ENCODE measurements at places on chromosomes 6 and 20.

GRCh38 chr6:145749632-145750031 lies 14.3 kb upstream of the EPM2A start:
- DNase-seq: peak; percentile 94

DNA sequence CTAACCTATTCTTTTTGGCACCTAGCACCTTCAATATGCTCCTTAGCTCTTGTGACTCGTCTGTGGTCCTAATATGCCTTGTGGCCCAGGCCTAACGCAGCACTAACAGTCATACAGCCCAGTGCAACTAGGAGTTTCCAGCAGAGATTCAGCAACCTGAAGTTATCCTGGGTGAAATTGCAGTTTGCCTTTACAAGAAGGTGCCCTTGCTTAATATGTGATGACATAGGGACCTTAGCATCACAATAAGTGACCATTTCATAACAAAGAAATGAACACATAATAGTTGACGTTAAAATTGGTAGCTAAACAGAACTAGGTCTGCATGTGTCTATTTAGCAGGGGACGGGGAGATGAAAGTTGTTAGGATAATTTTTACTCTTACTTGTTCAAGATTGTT lies 10.1 kb downstream of the FIG4 start:
- no peak for DNase-seq

DNA sequence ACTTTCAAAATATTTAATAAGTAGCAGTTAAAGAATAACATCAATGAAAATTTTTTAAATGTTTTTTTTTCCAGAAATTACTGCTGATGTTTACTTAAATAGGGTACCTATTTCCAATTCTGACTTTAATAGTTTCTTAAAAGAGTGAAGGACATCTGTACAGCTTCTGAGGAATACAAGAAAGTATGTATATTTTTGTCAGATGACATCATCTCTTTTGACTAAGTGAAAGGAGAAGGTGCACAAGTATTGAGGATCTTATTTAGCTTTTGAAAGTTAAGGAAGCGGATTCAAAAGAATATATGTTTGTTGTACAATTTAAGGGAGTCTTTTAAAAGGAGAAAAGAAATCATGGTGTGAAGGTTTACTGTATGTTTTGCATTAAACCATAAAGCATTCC lies 90.0 kb upstream of the SLC35B3 start:
- DNase-seq: no peak

GRCh38 chr20:58839474-58839874 lies 11.2 kb downstream of the GNAS-AS1 start:
- peak; percentile 36 for DNase-seq

GRCh38 chr6:107495971-107496370 lies 6.1 kb downstream of the SOBP start:
- no peak for DNase-seq

DNA sequence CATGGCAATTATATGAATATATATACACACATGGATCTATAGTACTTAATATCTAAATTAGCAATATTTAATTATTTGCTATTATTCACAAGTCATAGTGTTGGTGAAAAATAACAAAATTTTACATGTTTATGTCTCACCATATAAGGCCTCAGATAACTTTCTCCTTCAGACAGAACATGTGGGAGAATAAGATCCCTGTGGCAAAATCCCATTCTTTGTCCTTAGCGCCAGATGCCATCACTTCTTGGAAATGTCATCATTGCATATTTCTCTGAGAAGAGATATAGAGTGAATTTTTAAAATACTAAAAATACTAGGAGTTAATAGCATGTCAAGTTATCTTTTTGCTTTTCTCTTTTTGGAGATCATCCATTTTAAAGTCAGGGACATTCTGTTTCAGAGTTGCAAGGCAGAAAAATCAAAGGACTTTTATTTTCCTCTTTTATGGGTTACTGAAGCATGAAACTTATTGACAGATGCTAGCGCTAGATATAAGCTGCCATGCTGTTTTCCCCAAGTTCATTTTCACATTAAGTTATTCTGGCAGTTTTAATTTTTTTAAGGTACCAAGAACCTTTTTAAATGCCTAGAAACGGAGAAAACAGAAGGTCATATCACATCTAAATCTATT lies 30.4 kb upstream of the STXBP5 start:
- no peak for DNase-seq

GRCh38 chr6:31495580-31495979 lies 2.4 kb upstream of the MICB start:
- peak; percentile 64 for DNase-seq

DNA sequence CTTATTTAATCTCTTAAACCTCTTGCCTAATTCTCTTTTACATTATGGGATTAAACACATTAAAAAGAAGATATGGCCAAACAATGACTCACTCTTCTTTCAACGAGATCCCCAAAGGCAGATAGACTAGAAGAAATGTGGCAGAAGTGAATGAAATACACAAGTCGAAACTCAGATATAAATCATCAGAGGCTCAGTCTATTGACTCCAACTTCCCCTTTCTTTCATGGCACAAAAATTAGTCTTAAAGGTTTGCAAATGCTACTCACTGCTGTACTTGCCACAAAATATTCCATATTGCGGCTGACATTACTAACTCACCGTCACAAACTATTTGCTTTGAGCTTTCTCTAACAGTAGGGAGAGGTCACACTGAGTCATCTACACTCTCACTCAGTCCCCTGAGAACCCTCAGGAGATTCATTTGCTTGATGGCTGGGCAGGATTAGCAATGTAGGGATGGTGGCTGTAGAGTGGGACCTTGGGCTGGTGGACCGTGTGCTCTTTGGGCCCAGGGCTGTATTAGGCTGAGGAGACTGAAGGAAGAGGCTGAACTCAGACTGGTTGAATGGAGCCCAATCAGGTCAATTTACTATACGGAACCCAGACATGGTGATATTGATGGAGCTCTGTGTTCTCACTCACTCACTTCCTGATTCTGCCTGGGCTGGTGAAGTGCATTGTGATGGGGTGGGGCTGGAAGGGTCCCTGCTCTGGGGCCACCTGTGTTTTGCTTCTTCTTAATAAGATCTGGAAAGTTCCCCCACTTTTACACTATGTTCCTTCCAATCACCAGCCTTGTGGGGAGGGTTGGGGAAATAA lies 42.8 kb upstream of the UBR2 start:
- peak; percentile 38 for DNase-seq

DNA sequence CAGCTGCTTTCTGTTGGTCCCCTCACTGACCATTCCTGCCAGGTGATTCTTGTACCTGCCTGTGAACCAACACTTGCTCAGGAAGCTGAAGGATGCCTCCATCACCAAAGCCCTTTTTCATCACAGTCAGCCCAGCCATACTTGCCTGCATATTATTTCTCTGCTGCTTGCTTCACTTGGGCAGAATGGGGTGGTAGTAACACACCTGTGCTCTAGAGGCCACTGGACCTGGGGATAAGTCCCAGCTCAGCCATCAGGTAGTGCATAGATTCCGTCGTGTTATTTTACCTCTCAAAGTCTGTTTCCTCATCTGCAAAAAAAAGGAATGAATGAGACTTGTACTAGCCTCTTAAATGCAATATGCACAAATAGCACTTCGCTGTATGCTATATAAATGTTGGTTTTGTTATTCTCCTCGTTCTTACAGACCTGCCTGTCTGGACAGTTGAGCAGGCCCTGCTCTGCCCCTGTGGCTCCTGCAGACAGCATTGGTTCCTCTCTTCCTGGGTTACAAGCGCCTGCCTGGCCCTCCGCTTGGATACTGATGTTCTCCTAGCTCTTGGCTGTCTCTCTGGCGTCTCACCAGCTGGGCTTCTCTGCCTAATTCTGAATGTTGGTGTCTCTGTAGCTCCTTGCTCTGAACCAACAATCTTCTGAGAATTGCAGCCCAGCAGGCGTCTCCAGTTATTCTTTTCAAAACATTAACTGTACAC lies 151.8 kb downstream of the UNC5CL start:
- DNase-seq: no peak

DNA sequence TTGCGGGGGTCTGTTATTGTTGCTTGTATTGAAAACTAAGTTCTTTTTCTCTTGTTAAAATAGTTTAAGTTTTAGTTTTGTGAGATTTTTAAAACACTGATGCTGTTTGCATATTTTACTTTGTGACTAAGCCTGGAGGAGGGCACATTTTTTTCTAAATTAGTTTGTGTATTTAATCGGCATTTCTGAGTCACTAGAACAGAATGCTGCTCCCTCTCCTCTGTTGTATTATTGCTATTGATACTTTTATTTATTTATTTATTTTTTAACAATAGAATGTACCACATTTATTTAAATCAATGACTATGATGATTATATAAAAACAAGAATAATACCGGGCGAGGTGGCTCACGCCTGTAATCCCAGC lies 5.1 kb upstream of the FAM50B start:
- DNase-seq: peak; percentile 69

DNA sequence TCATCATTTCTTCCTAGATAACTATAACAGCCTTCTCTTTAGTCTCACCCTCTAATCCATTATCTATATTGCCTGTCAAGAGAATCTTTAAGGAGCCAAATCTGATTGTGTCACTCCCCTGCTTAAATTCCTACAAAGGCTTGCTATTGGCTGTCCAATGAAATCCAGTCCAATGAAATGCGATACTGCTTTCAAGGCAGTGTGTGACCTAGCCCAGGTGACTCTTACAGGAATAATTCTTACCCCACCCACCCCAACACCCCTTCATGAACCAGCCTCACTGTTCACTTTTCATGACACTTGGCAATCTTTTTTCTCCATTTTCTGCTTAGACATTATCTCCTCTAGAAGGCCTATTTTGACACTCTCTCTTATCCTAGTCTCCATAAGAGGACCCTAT lies 163.3 kb upstream of the MARCKS start:
- no peak for DNase-seq
